ENCODE measurements at places on chromosomes 13 and 19.

DNA sequence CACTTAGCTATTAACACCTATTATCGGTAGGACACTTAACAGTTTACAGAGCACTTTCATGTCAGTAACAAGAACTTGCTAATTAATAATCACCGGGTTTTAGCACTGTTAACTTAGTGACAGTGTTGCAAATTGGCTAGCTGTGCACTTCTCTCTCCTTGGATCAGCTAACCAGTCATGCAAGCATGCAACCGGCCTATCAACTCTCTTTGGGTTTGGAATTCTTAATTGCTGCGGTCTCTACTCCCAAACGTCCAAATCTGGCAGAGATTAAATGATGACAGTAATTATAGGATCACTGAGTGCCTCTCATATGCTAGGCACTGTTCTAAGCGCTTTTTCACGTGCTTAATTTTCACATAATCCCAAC, 1.2 kb downstream of the EPS15L1 start:
- no peak for DNase-seq

DNA sequence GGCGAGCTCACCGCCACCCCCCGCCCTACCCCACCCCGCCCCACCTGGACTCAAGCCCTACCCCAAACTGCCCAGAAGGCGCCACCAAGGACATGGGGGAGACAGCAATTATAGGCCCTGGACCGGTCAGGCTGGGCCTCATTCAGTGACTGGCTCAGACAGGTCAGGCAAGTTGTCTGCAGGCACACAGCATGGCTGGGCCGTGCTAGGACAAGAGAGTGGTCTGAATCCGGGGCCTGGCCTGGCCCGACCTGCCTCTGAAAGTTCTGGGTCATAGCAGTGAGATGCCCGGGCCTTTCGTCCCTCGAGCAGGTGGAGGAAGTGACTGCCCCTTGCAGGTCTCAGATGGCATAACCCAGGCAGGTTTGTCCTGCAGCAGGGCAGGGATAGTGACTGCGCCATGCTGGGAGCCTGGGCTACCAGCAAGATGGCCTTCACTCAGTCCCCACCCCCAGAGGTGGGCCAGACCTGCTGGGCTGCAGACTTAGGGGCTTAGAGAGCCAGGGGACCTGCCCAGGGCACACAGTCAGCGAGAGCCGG, 21.0 kb downstream of the COMP start:
- no peak for DNase-seq

DNA sequence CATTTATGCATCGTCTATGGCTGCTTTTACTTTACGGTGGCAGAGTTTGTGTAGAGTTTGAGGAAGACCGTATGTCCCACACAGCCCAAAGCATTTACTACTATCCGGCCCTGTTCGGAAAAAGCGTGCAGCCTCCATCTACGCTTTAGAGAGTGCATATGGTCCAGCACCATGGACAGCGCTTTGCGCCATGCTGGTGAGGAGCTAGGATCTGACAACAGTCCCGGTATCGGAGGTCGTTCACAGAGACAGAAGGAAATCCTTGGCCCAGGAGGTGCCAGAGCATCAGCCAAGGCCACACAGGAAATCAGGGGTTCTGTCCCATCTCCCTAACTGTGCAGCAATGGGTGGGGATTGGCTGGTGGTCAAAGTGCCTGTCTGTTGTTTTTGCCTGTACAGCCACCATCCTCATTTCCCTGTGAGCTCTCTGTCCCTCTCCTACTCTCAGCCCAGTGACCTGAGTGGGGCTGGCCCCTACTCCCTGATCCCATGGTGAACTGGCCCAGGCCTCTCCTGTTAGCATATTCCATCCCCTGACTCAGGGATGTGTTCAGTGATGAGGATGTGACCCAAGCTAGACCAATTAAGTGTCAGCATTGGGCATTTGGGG, 16.2 kb upstream of the PRODH2 start:
- DNase-seq: no peak

GRCh38 chr13:104773775-104774174, 1707.6 kb upstream of the SLC10A2 start:
- DNase-seq: peak; percentile 70

DNA sequence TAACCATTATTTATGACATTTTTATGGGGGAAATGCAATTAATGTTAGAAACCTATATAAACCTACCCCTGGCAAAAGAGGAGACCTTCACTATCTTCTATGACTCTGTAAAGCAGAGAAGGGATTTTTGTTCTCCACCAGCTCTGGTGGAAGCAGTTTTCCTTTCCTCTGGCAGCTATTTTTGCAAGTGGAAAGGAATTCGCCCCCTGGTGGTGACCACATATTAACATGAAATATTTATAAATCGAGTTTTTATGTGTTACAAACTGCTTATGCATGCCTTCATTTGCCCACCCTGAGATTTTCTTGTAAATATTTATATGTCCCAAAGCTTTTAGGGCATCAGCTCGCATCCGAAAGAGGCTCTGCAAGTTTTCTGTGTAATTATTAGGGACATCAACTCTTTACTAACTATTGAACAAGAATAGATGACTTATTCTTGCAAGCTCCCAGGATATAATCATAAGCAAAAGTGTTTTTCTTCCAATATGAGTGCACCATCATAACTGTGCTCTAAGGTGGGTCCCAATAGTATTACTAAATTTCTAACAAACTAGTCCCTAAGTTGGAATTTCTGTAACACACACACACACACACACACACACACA, 62.4 kb downstream of the SERTM1 start:
- peak; percentile 46 for DNase-seq

- DNase-seq: no peak
These were observed 16.8 kb downstream of the SPART start for GRCh38 chr13:36329361-36329760.

GRCh38 chr13:107993239-107993949, 221.9 kb downstream of the LIG4 start:
- DNase-seq: no peak

DNA sequence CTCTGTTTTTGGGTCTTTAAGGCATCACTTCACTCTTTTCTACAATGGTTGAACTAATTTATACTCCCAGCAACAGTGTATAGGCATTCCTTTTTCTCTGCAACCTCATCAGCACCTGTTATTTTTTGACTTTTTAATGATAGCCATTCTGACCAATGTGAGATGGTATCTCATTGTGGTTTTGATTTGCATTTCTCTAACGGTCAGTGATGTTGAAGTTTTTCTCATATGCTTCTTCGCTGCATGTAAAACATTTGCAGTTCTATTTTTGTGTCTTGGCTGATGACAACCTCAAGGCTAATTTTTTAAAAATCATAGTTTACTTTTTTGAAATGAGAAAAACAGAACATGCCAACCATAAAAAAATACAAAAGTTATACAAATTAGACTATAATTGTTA, 258.2 kb upstream of the EDNRB start:
- DNase-seq: no peak

DNA sequence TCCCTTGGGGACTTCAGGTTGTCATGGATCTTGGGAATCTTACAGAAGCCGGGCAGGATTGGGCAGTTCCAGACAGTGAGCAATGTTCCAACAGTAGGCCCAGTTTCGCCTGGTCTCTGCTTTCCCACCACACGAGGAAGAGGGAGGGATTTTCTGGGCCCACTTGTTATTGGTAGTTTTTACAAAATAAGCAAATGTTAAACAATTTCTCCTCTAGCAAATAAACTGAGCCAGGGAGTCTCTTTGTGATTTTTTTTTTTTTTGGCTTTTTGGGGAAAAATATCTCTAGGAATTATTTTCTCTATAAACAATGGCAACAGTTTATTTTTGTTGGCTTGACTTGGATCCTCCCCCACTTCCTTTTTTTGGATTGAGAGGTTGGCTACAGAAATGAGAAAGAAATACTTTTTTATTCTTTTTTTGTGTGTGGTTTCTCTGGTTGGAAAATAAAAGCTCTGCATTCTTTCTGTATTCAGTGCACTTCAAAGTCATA, 89.3 kb downstream of the TM9SF2 start:
- DNase-seq: no peak

DNA sequence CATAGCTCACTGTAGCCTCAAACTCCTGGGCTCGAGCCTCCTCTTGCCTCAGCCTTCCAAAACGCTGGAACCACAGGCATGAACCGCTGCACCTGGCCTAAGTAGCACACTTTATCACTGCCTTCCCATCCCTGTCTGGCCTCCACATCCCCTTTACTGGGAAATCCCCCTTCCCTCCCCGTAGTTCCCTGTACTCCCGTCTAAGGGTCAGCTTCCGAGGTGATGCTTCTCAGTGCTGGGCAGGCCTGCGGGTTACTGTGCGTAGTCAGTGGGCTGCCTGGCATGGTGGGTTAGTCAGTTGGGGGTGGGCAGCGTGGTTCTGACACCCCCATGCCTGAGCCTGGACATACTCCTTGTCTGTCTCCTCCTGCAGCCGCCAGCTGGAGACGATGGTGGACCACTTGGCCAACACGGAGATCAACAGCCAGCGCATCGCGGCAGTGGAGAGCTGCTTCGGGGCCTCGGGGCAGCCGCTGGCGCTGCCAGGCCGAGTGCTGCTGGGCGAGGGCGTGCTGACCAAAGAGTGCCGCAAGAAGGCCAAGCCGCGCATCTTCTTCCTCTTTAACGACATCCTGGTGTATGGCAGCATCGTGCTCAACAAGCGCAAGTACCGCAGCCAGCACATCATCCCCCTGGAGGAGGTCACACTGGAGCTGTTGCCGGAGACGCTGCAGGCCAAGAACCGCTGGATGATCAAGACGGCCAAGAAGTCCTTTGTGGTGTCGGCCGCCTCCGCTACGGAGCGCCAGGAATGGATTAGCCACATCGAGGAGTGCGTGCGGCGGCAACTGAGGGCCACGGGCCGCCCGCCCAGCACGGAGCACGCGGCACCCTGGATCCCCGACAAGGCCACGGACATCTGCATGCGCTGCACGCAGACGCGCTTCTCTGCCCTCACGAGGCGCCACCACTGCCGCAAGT, 8.4 kb downstream of the PLEKHF1 start:
- no peak for DNase-seq

- peak; percentile 52 for DNase-seq
These were observed 56.7 kb downstream of the STARD13 start for GRCh38 chr13:33228648-33229445.

DNA sequence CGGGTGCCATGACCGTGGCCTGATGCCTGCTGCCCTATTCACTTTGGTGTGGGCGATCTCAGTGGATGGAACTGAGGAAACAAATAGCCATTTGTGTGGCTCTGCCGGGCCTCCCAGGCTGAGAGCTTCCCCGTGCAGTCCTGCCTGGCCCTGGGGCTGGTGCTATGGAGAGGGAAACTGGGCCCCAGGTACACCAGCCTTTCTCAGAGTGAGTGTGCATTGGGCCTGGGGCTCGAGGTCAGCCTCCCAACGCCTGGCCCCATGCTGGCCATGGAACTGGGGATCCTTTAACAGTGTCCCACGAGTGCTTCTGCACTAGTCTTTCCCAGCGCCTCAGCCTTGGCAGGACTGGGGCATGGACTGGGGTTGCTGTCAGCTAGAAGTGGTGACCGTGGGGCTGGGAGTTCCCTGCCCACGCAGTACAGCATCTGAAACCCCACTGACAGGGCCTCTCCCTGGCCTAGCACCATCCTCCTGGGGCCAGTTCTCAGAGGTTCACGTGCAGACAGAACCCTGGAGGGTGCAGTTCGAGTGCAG, 10.5 kb downstream of the PLEKHF1 start:
- no peak for DNase-seq

DNA sequence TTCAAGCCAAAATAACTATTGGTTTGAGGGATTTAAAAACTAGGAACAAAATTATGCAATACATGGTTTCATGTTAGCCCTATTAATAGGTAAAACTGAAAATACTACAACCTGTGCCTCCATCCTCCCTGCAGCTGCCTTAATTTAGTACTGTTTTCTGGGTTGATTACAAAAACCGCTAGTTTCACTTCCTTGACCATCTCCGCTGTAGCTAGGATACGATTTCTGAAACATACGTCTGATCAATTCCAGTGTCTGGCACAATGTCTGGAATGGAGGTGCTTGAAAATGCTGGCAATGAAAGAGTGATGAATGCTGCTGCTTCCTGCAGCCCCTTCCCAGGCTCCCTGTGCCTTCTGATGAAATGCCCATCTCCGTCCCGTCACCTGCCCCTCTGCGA, 273.5 kb downstream of the SHISA2 start:
- no peak for DNase-seq

DNA sequence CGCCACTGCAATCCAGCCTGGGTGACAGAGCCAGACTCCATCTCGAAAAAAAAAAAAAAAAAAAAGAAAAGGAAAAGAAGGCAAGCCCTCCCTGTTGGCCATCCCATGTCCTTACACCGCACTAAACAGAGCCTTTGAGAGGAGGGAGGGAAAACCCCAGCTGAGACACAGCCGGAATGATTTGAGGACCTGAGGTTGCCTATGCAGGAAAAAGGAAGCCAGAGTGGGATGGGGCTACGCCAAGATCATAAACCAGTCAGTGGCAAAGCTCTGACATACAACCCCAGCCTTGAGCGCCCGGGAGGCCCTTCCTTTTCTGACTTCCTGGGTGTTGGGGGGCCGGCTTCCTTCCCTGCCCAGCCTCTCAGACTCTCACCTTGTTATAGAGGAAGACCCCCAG, 12.5 kb upstream of the CHERP start:
- no peak for DNase-seq

DNA sequence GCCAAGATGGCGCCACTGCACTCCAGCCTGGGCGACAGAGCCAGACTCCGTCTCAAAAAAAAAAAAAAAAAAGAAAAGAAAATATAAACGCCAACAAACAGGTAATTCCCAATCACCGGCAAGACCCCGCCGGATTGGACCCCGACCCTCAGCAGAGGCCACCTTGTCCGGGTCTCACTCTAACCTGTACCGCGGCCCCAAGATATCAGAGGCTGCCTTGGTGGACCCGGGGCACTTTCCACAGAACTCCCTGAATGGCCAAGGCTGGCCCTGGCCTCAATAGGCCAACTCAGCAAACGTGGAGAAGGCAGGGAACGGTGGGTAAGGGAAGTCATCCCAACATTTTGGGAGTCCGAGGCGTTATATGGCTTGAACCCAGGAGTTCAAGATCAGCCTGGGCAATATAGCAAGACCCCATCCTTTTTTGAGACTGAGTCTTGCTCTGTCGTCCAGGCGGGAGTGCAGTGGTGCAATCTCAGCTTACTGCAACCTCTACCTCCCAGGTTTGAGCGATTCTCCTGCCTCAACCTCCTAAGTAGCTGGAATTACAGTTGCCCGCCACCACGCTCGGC, 27.8 kb downstream of the MAN2B1 start:
- no peak for DNase-seq

DNA sequence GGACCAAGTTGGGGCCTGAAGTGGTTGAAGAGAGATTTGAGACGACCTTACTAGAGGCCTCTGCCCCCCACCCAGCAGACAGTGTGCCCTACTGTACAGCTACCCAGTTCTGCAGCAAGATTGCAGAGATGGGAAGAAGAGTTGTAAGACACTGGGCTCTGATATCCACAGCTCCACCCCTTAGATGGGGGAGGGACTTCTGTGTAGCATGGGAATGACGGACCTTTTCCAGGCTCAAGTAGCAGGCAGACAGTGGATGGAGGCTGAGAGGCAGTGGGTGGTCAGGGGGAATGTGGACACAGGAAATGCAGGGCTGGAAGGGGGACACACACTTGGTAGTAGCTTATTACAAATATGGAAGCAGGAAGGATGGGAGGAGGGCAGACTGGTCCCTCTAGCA, 13.0 kb downstream of the LRFN3 start:
- no peak for DNase-seq

DNA sequence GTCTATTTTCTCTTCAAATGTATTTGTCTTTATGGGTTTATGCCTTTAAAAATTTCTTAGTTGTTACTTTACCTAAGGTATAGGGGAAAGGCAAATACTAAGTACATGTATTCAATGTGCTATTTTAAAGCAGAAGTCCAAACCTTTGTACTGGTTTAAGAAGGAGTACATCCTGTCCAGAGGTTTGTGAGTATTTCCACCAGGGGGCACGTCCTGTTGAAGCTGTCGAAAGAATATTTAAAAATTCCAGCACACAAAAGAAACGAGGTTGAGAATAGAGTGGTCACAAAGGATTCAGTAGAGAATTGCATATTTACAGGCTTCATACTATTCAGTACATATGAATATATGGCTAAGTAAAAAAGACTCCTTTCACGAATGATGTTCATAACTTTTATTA, 59.8 kb downstream of the URI1 start:
- no peak for DNase-seq
